ENCODE measurements at places on chromosomes 11 and 22.

DNA sequence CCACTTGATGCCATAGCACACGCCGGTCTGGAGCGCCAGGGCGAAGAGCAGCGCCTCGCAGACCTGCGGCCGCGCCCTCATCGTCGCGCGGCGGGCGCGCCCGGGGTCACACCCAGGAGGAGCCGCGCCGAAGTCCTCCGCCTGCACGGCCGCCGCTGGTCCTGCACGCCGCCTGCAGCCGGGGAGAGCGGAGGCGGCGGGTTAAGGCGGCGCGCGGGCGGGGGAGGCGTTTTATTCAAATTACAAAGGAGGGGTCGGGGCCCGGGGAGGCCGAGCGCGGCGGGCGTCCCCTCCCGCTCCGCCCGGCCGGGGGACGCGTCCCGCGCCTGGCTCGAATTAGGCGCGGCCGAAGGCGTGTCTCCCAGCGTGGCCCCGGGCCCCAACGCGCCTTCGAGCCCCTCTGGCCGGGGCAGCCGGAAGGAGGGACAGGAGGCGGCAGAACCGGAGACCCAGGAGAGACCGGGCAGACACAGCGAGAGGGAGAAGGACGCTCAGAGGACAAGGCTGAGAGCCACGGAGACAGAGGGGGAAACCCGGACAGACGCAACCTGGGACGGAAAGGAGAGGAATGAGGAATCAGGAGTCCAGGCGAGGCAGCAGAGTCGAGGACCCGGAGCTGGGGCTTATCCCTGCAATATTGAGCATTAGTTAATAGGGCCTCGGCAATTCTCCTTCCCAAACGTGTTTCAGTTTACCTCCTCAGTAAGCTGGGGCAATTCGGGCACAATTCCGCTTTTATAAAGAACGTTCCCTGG is at the start of gene WNT11:
Gene WNT11, minus strand, starts transcription at position 176 of the 755 bp plus-strand sequence. Its CDS starts 95 bp downstream, at position 81.
- DNase-seq = no peak

DNA sequence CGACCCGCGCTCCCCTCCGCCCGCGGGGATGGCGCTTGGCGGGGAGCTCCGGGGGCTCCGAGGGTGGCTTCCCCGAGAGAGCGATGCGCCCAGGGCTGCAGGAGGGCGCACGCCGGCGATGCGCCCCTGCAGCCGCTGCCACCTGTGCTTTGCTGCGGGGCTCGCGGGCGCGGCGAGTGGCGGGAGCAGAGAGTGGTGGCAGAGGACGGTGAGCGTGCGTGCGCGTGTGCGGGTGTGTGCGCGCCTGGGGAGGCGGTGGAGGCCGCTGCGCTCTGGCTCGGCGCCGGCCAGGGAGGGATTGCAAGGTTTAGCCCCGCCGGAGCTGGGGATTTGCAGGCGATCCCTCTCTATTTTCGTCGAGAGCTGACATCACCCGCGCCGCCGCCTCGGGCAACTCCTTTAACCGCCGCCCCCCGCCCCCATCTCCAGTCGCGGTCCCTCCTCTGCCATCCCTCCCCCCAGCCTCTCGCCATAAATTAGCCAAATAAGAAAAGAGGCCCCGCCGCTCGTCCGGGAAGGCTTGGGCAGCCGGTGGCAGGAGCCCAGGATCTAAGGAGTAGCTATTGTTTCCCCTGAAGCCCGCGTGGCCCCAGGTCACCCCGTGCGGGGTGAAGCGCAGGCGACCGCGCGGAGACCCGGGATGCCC is at the start of gene SLC1A2:
Gene SLC1A2, minus strand, starts transcription at position 375 of the 646 bp plus-strand sequence. CDS start 592 bp downstream, outside the sequence.
- DNase-seq = no peak

GRCh38 chr11:98740321-98740720 is 280.4 kb upstream of the CNTN5 start:
- no peak for DNase-seq

GRCh38 chr11:125982348-125982730 is 36.5 kb downstream of the VSIG10L2 start:
- DNase-seq = no peak

GRCh38 chr11:12149672-12150225 is 39.4 kb downstream of the MICAL2 start:
- DNase-seq = no peak

- DNase-seq = no peak
Observed at GRCh38 chr11:4090258-4090657, 4.3 kb upstream of the RRM1 start.

DNA sequence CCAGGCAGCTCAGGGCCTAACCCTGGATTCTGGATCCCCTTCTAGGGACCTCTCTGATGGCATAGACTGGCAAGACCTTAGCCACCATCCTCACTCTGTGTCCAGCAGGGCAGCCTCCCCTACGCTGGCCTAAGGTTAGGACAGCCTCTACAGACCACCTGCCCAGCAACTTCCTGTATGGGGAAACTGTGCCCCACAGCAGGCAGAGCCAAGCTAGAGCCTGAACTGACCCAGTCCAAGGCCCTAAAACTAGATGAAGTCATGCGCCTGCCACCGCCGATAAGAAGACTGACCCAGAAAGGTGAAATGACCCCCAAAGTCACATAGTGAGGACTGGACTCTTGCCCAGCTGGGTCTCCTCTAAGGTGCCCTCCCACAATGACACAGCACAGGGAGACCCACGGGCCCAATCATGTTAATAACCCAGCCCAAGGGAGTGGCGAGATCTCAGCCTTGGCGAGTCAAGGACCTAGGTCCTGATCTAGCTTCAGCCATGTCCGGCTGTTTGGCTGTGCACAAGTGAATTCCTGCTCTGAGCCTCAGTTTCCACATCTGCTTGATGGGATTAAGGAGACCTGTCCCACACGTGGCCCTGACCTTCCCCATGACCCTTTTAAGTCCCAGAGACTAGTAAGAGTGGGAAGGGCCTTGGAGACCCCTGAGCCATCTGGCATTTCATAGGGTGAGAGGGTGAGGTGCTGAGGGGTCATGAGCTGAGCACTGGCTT is 17.6 kb downstream of the STARD10 start:
- no peak for DNase-seq

DNA sequence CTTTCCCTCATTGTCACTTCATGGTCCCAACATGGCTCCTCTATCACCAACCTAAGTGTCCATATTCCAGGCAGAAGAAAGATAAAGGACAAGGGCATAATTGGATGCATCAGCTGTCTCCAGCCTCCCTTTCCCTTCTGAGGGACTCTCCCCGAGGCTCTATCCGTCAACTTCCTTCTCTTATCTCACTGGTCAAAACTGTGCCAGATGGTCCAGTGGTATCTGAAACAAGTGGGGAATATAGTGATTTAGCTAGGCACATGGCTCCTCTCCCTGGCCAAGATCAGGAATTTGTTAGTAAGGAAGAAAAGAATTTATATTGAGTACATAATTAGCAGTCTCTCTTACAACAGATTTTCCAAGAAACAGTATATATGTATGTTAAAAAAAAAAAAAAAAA is 12.6 kb upstream of the SPON1 start:
- DNase-seq = no peak

GRCh38 chr22:40806711-40807110 is 12.4 kb downstream of the SLC25A17 start:
- no peak for DNase-seq

- no peak for DNase-seq
Observed at GRCh38 chr22:22449819-22450218, 58.7 kb downstream of the ZNF280B start.

GRCh38 chr11:32137263-32137662 is 46.4 kb downstream of the RCN1 start:
- DNase-seq = no peak

DNA sequence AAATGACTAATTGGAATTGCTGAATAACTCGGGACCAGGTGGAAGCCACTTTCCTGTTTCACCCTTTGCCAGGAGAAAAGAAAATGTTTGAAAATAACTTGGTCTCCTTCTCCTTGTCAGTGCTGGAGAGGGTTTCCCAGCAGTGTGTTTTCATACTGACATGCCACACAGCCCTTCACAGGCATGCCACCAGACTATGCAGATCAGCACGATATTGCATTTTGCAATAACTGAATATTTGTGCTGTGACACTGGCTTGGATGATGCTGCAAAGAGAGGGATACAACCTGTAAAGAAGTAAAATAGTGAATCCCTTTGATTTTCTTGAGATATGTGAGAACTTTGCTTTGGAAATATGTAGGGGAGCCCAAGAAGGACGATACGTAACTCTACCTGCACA is 200.0 kb upstream of the NAV2 start:
- DNase-seq = no peak

DNA sequence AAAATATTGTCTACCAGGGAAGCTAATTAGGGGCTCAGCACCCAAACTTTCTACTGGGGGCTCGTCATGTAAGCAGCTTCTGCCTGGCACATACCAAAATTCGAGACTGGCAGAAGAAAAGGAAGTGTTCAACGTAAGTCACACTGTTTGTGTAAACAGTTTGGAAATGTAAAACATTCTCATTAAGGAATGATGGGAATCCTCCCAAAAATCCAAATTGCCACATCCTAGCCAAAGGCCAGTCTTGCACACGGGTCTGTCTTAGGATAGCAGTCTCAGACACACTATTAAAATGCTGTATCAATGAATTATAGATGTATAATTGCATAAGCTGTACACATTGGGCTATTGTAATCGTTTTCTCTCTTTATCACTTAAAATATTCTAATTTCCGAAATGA is 28.9 kb downstream of the CUL5 start:
- no peak for DNase-seq

DNA sequence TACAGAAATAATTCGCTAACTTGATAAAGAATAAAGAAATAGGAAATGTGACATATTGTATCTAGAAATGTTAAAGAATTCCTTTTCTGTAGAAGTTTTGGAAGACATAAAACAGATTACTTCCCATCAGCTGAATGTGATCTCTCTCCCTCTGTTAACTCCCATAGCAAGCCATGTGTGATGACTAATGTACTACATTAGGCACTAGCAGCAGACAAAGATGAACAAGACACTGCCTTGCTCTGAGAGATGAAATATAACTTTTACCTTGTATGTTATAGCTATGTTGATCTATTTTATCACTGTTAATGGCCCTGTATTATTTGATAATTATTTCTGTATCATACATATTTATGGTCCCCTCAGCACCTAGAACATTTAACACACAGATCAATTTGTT is 817.2 kb downstream of the LRRC4C start:
- DNase-seq = no peak

DNA sequence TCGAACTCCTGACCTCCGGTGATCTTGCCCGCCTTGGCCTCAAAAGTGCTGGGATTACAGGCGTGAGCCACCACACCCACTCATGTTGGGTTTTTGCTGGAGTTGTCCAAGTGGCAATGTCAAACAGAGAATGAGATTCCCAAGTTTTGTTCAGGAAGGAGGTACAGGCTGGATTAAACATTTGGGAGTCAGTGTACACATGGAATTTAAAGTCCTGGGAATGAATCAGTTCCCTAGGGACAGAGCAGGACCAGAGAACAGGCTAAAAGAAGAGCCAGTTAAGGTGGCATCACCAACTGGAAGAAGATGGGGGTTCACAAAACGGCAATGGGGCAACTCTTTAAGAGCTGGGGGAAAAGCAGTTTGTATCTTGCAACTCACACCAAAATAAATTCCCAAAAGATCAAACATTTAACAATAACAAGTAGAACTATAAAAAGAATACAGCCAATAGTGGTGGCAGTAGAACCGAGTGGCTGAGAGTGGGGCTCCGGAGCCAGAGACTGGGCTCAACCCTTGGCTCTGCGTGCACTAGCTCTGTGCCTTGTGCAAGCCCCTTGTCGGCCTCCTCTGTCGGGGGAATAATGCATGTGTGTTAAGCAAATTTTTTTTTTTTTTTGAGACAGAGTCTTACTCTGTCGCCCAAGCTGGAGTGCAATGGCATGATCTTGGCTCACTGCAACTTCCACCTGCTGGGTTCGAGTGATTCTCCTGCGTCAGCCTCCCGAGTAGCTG is 33.8 kb upstream of the CTSD start:
- DNase-seq = no peak

DNA sequence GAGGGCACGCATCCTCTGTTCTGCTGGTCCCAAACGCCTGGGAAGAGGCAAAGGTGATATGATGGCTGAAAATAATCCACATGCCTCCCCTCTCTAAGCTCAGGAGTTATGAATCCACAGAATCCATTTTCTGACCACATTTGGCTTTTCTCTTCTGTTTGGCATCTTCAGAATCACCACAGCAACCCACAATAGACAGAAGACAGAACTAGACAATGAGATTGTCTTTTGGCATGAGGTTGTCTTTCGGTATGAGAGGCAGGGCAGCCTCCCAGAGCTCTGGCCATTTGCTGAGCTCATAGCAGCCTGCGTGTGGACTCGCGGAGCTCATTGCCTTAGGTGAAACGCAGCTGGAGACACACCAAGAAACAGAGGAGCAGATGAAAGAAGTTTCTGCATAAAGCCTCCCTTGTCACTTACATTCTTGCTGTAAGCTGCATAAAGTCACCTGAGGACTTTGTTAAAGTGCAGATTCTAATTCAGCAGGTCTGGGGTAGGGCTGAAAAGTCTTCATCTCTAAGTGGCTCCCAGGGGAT is 868.0 kb downstream of the NTM start:
- DNase-seq = no peak

DNA sequence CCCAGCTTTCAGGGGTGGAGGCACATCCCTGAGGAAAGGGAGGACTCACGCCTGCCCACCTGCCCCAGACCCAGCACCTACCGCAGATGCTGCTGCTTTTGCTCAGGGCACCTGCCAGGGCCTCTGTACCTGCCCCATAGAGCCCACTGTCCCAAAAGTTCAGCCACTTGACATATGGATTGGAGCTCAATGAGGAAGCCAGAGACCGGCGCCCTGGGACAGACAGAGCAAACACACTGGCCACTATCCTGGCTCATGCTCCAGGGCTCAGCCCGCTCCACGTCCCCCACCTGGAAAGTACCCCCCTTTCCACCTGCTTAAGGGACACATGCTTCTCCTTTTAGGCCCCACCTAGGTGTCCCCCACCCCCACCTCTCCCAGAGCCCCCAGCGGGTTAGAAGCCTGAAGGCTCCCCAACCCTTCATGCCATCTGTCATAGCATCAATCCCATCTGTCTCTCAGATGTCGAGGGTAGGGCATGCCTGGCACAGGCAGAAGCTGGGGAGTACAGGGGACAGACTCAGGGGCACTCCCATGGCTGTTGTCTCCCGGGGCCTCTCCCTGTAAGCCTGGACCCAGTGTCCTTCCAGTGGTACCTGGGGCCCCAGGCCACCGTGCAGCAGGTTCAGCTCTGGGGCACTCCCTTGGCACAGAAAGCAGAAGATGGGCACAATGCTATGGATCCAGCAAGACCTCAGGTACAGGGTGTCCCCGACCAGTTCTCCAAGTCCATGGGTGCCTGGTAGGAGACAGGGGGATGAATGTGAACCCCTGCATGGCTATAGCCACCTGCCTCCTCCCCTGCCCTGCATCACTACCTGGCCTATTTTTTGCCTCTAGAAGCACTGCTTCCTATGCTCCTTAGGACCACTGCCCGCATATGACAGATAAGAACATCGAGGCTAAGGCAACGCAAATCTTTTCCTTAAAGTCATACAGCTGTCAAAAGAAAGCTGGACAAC is 2.2 kb upstream of the P2RX6 start:
- DNase-seq = no peak

- peak; percentile 47 for DNase-seq
Observed at GRCh38 chr11:21511835-21512440, 680.9 kb upstream of the ANO5 start.

- no peak for DNase-seq
Observed at GRCh38 chr11:108289699-108290098, 66.8 kb downstream of the ATM start.
